Stimulated activated CD8-positive, alpha-beta memory T cell treated with anti-CD3 and anti-CD28 coated beads, Interleukin-4, amount 100 ng/mL, for 1 hour (primary cell): ENCODE measurements at places on chromosomes 11 and 22.

DNA sequence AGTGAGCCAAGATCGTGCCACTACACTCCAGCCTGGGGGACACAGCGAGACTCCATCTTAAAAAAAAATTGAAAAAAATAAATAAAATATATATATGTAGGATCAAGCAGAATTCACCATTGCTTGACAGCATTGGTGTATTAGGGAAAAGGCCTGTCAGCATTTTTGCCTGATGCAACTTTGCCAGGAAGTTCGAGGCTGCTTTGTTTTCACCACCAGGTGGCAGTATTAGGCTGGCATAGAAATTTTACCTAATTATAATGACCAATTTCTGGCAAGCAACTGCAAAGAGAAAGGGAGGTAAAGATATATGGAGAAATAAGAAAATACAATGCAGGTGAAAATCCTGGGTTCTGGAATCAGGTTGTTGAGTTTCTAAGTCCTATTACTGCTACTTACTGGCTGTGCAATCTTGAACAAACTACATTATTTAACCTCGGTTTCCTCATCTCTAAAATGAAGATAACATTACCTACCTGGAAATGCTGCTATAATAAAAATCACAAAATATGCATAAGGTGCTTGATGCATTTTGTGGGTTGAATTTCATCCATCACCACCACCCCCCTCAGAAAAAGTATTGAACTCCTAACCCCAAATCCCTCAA lies 24.7 kb downstream of the LAYN start:
- peak; percentile 23 for DNase-seq

- DNase-seq = no peak
These were observed 133.4 kb downstream of the EHF start for GRCh38 chr11:34754171-34754823.

GRCh38 chr11:117600234-117600783 lies 196.7 kb downstream of the DSCAML1 start:
- DNase-seq = no peak

GRCh38 chr11:35236667-35237003 lies 97.7 kb downstream of the CD44 start:
- DNase-seq = no peak

DNA sequence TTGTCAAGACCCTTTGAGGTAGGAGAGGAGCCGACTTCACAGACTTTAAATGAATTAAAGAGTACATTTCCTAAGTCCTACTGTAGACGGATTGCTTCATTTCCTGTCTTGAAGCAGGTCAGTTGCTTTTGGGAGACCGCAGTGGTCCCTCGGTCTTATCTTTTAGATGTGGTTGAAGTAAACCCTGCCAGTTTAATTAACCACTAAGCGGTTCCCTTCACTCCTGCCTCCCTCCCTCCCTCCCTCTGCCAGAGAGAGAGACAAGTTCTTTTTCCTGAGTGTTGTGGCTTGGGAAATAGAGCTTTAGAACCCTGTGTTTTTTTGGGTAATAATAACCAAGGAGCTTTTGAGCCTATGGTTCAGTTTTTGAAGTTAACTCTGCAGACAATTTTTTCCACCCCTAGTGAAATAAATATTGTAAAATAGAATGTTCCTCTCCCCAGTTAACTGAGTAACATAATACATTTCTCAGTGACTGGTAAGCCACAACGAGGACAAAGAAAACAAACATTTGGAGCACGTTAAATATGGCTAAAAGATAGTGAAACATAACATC lies 147.5 kb downstream of the LDLRAD3 start:
- no peak for DNase-seq

DNA sequence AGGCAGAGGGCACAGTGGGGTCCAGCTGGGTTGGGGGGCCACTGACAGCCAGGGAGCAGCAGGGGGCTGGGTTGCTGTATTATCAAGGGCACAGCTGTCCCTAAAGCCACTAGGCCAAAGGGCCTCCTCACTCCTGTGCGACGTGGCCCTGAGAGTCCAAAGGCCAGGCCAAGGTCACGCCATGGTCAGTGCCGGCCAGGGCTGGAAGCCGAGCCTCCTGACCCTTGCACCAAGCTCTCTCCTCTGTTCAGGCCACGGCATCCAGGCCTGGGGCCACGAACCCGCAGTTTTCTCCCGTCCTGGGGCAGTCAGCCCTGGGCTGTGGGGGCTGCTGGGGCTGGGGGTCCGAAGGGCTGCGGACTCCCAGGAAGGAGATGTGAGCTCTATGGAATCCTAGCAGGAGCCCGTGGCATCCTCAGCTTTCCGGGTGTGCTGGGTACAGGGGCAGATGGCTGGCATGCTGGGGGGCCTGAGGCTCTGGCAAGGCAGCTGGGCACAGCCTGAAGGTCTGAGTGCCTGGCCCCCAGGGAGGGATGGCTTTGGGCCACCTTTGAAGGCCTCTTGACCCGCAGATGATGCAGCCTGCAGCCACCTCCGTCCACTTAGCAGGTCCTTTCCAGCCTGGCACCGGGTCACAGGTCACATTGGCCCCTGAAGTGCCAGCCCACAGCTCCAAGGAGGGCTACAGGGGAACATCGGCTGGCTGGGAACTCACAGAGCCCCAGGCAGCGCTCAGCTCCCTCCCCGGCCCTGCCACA lies 17.3 kb upstream of the PPARA start:
- no peak for DNase-seq

- no peak for DNase-seq
These were observed 156.9 kb upstream of the HSD17B12 start for GRCh38 chr11:43523632-43524031.

DNA sequence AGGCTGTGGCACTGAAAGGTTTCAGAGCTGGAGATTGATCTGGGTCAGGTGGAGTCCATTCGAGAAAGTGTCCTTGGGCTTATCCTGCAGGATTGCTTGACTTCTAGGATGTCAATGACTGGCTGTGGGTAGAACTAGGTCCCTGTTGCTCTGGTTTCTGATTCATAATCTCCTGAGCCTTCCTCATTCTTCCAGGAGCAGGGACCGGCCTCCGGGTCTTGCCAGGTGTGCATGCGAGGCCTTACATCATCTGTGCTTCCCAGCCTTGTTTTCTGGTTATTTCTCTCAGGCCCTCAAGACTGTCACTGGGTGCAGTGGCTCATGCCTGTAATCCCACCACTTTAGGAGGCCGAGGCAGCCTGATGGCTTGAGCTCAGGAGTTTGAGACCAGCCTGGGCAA lies 33.3 kb upstream of the SORL1-AS1 start:
- no peak for DNase-seq

DNA sequence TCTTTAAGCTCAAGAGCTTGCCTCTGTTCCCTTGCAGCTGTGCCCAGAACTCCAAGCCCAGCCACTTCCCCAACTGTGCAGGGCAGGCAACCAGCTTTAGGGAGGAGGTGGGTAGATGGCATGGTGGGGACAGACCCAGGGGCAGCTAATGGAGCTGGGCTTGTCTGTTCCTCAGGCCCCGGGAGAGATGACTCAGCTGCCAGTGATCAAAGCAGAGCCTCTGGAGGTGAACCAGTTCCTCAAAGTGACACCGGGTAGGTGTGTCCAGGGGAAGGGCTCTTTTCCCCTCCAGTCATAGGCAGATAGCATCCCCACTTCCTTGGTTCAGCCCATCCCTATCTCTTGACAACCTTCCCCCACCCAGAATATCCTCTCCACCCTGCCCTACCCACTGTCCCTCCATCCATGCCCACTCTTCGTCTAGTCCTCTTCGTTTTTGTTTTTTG lies 32.4 kb downstream of the CREB3L1 start:
- no peak for DNase-seq

- DNase-seq = no peak
These were observed 22.1 kb upstream of the ASCC2 start for GRCh38 chr22:29860006-29860766.

DNA sequence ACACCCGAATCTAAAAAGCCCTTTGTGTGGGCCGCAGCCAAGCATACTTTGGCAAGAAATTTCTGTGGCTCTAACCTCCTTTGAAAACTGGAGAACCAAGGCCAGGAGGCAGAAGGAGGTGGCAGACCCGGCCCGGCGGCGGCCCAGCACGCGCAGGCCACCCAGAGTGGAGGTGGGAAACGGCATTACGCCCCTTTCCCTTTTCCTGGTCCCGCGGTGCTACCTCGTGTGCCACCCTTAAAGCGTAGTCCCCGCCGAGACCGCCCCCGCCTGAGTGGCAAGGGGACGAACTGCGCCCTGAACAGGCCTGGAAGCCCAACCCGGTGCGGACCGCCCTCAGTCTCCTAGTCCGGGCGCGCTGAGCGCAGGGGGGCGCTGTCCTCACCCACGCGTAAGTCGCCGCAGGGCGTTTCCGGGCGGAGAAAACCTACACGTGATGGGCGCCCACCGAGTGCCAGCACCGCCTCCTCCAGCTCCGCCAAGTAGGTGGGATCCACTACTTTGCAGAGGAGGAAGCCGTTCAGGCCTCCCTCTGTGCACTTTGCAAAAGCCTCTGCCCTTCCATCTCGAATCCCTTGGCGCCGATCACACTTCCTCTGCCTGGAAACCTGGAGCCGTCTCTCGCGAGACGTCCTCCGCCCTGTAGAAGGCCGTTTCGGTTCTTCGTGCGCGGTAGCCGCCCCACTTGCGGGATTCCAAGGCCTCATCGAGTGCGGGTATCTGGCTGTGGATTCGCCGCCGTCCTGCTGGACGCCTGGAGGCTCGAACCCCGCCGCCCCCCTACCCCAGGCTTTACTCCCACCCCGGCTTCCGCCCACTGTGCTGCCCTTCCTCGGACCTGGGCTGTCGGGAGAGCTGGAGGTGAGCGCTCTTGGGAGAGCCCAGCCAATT lies at the start of gene ACCS:
Gene ACCS (plus strand): TSS at position 430 of the 891 bp plus-strand sequence. CDS start 1,358 bp downstream, outside the sequence.
- peak; percentile 79 for DNase-seq
